T-helper 2 cell treated with Interferon-gamma antibody and Interleukin-4, amounts not matched to agents 5 μg/mL and 100 μg/mL, for 36 hours (primary cell): ENCODE measurements at places on chromosomes 11 and 22.
A peak's percentile ranks its signal among the peaks of the same experiment; 100 is the strongest.

- DNase-seq, result no peak
These were observed 813 bp upstream of the BTBD10 start for GRCh38 chr11:13463779-13464290.

GRCh38 chr11:73480677-73481076 lies 104.5 kb downstream of the RELT start:
- DNase-seq, result no peak

DNA sequence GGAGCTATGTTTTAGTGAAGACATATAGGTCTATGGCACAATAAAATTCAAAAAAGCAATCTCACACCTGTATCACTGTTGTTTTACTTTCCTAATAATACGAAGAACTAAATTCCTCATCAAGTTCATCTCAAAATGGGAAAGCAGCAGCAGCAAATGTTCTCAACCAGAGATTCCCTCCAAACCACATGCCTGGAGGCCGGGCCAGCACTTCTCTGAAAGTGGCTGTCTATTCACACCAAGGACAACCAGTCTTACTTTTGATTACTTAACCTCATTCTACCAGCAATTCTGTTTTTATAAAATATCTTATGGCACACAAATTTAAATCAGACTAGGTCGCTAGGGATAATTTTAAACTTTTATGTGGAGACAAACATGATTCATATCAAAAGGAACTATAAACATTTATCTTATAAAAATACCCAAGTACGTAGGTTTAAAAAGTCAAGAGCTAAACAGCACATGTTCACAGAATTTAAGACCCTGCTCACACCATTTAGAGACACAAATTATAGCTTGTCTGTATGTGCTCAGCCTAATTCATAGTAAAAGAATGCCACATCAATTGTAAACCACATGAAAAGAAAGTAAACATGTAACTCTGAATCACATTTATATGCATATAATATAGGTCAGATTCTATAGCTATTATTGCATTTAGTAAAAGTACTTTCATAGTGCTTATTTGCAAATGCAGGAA lies 46.1 kb downstream of the RRAS2 start:
- no peak for DNase-seq

DNA sequence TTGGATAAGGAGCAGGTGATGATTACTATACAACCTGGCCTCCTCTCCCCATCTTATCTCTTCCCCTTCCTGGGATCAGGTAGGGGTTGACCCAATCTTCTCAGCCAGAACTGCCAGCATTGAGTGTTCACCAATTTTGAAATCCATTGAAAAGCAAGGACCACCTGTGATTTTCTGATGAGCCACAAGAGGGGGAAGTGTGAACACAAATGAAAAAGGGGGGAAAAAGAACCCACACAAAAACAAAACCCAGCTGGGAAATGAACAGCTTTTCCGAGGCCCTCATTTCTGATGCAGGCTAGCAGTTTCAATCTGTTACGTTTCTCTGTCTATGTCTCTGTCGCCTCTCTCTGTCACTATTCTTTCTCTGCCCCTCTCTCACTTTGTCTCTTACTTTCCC lies 161.9 kb downstream of the INSC start:
- DNase-seq, result no peak

GRCh38 chr11:70816156-70816678 lies 417.9 kb downstream of the CTTN start:
- DNase-seq, result no peak

DNA sequence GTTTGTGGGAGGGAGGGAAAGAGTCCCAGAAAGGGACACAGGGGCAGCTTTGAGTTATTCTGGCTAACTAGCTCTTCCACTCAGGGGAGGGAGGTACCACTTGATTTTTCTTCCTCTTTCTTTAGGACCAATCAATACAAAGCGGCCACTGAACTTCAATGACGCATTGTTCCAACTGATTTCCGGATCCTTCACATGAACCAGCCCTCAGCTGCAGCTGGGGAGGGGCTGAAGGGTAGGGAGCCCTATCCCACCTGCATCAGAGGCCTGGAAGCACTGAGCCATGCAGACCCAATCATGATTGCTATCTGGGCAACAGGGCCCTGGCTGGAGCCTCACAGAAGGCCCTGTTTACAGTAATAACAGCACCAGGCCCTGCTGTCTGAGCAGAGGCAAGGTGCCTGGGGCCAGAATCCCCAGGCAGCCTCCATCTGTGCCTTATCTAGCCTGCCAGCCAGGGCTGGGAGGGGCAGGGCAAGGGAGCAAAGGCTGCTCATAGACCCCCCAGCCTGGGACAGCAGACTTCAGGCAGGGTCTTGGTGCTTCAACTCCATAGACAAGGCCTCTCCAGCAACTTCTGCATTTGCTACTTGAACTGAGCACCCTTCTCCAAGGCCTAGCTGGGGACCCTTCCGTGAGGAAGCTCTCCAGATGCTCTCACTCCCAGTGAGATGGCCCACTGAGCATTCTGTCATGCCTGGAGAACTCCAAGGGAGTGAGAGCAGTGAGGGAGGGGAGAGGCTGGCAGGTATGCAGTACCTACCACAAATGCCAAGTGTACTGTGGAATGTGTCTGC lies 22.5 kb downstream of the CLPB start:
- DNase-seq, result no peak

GRCh38 chr11:12177739-12178338 lies 67.4 kb downstream of the MICAL2 start:
- DNase-seq, result no peak

GRCh38 chr11:86955111-86955360 lies 159 bp downstream of the FZD4 start:
- no peak for DNase-seq

DNA sequence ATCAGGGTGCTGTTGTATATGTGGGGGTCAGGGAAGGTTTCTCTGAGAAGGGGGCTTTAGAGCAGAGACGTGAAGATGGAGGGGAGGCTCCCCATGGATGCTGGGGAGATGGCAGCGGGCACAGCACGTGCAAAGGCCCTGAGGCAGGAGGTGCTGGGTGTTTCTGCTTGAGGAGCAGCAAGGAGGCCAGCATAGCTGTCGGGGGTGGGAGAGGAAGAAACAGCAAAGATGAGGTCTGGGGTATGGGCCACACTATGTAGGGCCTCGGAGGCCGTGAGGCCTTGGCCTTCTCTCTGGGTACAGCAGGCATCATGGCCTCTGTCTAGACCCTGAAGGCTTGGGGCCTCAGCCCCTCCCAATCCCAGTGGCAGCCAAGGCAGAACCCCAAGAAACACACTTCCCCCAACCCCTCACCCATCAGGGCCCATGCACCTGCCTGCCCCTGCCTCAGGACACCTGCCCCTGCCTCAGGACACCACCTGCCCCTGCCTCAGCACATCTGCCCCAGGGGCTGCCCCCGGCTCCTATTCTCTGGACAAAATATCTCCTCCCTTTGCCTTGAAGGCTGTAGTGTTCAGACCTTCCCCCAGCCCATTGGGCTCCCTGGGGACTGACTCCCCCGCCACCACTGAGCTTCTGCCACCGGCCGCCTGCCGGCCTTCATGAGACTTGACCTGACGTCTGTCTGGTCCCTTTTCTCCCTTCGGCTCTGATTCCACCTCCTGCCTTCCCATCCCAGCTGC lies 6.2 kb downstream of the ALDH3B1 start:
- no peak for DNase-seq

DNA sequence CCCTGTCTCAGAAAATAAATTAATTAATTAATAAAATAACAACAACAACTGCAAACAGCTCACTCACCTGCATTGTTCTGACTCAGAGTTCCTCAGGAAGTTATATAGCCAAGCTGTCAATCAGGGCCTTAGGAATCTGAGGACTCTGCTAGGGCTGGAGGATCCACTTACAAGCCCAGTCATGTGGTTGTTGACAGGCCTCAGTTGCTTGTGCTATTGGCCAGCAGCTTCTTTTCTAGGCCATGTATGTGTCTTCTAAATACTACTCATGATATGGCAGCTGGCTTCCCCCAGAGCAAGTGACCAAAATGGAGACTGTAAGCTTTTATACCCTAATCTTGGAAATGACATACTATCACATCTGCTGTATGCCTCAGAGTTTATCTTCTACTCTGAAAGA lies 20.8 kb upstream of the ATP5MG start:
- DNase-seq, result no peak

DNA sequence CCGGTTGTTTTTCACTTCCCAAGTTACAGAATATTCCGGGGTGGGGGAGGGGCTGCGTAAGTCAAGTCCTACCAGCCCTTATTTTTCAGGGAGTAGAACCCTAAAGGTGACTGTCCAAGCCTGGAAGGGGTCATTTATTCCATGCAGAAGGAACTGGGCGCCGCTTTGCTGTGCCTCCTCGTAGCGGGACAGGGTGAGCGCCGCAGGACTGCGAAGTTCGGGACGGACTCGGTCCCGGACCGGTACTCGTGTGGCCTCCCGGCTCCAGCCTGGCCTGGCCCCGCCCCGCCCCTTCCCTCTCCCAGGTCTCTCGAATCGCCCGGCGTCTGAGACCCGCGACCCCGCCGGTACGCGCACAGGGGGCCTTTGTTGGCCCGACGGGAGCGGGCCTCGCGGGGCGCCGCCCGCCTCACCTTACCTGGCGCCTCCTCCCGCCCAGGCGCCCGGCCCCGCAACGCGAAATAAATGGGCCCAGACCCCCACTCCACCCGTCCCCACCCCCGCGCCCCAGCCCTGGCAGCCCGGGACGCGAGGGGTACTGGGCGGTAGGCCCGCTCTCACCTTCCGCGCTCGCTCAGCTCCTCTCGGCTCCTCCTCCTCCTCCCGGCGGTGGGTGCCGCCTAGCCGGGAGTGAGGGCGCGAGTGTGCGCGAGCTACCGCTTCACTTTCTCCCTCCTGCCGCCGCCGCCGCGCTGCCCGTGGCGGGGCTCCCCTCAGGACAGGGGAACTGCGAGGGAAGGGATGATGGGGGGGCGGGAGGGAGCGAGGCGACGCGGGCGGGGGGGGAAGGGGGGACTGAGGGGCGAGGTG lies 698 bp downstream of the PAK1 start:
- DNase-seq, result peak; percentile 45

DNA sequence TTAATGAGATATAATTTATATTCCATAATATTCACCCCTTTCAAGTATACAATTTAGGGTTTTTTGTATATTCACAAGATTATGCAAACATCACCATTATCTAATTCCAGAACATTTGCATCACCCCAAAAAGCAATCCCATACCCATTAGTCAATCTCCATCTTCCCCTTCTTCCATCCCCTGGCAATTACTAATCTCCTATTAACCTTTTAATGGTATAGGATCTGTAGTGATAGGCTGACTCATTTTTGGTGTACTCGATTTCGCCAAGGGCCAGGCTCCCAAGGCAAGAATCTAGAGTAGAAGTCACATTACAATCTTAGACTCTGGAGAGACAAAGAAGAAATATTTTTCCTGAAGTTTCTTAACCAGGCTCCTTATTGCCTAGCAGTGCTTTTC lies 113.4 kb downstream of the GAB2 start:
- DNase-seq, result no peak

DNA sequence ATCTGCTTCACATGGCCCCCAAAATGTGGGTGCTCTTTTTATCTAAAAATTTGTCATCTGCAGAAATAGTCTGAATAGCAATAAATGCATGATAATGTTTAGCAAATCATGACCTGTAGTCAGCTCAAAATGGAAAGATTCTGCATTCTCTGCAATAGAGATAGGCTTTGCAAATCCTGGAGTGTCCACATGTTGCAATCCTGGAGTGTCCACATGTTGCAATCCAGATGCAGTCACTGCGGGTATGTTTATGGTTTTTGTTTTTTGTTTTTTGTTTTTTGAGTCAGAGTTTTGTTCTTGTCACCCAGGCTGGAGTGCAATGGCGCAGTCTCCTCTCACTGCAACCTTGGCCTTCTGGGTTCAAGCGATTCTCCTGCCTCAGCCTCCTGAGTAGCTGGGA lies 20.2 kb upstream of the LRRC32 start:
- no peak for DNase-seq

DNA sequence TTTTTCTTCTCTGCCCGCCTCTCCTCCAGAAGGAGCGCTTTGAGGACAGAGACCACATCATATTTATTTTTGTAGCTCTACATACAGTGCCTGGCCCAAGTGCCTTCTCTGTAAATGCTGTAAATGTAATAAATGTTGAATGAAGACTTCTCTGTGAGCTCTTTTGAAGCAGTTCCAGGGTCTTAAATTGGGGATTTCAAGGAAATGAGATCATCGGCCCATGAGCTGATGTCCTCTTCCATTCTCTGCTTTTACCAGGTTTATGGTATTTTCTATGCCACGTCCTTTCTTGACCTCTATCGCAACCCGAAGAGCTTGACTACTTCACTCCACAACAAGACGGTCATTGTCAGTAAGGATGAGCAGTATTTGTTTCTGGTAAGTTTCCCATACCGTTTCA lies 165.7 kb upstream of the SORL1-AS1 start:
- no peak for DNase-seq

GRCh38 chr11:11372461-11372860 lies 19.4 kb upstream of the CSNK2A3 start:
- DNase-seq, result no peak

DNA sequence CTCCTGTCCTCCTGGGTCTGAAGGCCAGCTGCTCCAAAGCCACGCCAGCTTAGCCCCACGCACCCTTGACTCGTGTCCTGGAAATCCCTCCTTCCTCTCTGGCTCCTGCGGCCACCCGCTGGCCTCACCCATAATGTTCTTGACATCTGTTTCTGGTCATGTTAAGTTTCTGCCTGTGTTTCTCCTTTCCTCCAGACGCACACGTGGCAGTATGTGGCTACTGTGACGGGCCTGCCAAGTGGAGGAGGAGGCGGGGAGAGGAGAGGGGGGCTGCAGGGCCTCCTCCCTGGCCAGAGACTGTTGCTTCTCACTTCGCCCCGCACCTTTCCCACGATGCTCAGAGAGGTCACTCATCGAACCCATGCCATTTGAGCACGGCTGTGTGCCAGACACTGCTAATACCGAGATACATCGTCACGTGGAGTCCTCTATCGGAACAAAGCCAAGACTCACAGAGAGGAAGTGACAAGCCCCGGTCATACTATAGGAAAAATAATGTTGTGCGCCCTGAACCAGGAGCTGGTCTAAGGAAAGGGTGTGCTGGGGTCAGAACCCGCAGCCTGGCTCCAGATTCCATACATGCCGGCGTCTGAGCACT lies 11.5 kb downstream of the C1QTNF6 start:
- DNase-seq, result no peak

DNA sequence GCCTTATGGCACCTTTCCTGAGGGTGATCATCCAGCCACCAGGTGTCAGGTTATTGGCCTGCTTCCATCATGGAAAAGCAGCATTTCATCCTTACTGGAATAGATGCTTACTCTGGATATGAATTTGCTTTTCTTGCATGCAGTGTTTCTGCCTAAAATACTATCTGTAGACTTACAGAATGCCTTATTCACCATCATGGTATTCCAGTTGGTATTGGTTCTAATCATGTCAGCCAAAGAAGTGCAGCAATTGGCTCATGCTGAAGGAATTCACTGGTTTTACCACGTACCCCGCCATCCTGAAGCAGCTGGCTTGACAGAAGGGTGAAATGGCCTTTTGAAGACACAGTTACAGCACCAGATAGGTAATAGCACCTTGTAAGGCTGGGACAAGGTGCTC lies 194.2 kb downstream of the AASDHPPT start:
- no peak for DNase-seq

DNA sequence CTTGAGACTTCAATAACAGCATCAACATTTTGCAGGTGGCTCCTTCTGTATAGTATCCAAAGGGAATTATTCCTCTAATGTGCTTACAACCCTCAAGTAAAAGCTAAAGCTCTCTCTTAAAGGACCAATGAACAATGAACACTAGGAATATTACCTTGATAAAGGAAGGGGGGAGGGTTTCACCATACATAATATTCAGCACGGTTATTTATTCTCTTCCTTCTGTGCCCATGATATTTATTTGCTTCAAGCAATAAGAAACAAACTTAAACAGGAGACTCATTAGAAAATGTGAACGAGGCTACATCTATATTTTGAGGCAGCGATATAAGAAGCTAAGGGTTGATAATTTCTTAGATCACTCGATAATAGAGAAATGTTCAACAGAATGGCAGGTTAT lies 21.2 kb downstream of the BLID start:
- DNase-seq, result no peak
